ENCODE measurements at places on chromosomes 6 and 20.

DNA sequence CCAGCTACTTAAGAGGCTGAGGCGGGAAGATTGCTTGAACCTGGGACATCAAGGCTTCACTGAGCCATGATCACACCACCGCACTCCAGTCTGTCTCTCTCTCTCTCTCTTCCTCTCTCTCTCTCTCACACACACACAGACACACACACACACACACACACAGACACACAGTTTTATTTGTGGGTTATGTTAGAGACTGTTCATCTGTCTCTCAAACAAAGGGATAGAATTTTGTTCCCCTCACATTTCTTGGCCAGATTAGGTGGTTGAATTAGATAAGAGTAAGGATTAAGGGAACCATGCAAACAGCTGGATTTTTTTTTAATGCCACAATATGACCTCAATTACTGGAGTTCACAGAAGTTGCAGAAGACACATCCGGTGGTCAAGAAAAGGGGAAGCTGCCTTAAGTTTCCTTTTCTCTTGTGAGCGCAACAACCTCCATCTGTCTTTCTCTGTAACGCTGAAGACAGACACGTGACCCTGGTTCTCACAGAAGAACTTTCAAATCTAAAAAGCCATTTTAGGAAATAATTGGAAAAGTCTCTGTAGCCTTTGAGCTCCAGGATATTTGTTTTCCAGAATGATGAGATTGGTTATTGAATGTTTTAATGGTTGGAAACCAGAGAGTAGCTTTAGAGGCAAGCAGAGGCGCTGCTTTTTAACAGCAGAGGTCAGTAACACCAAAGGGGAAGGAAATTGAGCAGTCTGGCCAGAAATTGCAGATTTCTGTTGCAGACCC is 32.9 kb upstream of the LGSN start:
- DNase-seq, result peak; percentile 55

DNA sequence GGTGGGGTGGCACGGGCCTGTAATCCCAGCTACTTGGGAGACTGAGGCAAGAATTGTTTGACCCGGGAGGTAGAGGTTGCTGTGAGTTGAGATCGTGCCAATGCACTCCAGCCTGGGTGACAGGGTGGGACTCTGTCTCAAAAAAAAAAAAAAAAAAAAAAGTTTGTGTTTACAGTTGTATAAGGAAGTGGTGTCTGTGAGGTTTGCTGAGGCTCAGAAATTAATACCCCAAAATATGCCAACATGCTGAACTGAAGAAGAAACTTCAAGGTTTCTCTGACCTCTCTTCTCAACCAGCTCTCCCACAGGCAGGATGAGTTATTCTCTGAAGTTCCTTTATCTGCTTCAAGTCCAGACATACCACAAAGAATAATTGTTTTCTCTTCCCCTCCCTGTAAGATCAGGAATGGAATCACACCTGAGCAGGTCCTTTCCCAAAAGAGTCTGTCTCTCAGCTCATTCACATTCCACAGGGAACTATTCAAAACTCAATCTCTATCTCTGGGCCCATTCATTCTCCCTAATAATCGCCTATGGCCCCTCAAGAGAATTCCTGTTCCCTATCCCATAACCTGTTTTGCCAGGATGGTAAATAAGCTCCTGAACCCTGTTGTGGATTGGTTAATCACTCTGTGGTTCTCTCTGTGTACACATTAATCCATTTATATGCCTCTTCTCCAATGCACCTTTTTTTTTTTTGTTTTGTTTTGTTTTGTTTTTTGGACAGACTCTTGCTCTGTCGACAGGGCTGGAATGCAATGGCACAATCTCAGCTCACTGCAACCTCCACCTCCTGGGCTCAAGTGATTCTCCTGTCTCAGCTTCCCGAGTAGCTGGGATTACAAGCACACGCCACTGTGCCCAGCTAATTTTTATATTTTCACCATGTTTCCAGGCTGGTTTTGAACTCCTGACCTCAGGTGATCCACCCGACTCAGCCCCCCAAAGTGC is 17.4 kb upstream of the KIFC1 start:
- no peak for DNase-seq

DNA sequence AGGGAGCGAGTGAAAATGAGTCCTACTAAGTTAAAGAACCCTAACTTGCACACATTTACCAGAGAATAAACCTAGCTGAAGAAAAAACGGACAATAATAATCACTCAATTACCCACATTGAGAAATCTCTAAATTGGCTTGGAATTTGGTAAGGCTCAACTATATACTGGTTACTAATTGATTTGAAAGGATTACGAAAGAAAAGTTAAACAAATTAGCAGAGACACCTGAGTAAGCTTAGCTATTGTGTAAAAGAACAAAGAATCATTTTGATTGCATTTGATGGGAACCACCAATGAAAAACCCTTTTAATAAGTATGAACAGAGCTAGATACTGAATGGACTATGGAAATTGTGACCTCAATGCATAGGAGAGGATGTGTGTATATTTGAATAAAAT is 118.6 kb upstream of the ADGRF1 start:
- no peak for DNase-seq

- no peak for DNase-seq
Measured at GRCh38 chr6:62889240-62889639, 322.0 kb upstream of the FKBP1C start.

DNA sequence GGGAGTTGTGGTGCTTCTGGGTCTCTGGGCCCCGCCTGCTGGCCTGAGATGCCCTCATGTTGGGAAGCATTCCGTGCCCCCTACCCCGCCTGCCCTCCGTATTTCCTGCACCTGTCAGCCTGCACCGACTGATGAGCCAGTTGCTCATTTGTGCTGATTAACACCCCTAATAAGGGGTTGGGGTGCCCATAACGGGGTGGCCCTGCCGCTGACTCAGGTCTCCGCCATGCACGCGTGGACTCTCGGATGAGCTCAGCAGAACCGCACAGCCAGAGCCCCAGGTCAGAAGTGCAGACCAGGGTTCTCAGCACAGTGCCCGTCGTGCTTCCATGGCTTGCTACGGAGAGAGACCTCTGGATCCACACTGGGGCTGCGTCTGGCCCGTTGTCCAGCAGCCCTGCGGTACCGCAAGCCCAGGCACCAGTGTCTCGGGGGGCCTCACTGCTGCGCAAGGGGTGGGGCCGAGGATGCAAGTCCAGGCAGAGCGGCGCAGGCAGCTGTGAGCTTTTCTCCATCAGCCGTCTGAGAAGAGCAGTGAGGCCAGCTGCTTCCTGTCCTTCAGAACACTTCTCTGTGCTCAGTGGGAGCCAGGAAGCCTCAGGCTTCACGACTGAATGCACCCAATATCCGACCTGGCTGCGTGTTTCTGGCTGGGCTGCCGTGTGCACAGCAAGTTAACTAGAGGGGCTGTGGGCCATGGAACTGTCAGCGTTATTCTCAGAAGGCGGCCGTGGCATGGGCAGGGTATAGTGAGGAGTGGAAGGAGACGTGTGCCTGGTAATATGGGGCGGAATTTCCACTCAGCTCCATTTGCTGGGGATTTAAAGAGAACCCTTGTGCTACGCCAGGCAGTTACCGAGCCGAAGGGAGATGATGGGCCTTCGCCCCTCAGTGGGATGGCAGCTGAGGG is 18.6 kb downstream of the MTG2 start:
- no peak for DNase-seq

DNA sequence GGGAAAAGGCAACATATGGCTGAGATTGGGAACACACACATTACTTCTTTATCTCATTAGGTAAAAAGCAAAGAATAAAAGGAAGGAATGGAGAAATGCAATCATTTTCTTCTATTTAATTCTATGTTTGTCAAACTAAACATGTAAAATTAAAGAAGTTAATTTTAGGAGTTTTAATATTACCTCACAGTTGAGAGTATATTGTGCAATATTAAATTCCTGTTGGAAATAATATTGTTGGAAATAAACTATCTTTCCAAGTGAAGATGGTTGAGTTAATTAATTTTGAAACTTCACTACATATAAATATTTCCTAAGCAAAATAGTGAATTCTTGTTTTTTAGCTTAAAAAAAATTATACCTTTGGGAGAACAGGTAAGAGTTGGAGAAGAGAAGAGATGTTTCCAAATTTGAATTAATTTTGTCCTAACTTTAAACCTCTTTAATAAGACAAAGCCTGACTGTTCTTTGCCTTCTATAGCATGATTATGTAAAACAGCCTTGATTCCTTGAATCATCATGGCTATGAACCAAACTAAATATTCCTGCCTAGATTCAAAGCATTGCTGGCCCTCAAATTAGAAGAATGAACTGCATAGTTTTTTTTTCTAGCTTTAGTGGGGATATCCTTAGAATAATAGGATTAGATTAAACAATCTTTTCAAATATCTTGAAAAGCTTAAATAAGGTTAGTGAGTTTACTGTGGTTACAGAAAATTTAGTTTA is 1349.1 kb upstream of the ADGRB3 start:
- no peak for DNase-seq

- no peak for DNase-seq
Measured at GRCh38 chr20:58610811-58611210, 40.3 kb upstream of the STX16 start.

- DNase-seq, result no peak
Measured at GRCh38 chr6:52207066-52207465, 20.9 kb downstream of the IL17A start.

DNA sequence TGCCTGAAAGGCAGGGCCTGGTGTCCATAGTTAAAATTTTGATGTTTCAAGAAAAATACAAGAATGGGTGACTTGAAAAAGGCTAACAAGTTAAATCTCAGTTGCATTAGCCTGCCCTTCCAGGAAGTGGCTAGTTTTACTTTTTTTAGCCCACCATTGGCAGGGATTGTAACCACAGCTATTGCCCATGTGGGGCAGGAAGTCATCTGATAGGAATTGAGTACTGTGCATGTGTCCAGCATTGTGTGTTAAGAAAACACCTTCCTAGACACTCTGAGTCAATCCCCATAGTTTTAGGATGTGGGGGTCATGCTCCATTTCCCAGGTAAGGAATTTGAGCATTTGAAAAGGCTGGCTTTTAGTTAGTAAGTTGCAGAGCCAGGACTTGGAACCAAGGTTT is 26.9 kb downstream of the LYRM2 start:
- no peak for DNase-seq

GRCh38 chr6:153312634-153313033 is 181.6 kb upstream of the RGS17 start:
- peak; percentile 53 for DNase-seq
